ENCODE measurements at places on chromosomes 1 and 21. TPM values are rescaled to one million over a fixed set of nuclear protein-coding genes. Genes with fewer than 3 reads are reported as not detected.

DNA sequence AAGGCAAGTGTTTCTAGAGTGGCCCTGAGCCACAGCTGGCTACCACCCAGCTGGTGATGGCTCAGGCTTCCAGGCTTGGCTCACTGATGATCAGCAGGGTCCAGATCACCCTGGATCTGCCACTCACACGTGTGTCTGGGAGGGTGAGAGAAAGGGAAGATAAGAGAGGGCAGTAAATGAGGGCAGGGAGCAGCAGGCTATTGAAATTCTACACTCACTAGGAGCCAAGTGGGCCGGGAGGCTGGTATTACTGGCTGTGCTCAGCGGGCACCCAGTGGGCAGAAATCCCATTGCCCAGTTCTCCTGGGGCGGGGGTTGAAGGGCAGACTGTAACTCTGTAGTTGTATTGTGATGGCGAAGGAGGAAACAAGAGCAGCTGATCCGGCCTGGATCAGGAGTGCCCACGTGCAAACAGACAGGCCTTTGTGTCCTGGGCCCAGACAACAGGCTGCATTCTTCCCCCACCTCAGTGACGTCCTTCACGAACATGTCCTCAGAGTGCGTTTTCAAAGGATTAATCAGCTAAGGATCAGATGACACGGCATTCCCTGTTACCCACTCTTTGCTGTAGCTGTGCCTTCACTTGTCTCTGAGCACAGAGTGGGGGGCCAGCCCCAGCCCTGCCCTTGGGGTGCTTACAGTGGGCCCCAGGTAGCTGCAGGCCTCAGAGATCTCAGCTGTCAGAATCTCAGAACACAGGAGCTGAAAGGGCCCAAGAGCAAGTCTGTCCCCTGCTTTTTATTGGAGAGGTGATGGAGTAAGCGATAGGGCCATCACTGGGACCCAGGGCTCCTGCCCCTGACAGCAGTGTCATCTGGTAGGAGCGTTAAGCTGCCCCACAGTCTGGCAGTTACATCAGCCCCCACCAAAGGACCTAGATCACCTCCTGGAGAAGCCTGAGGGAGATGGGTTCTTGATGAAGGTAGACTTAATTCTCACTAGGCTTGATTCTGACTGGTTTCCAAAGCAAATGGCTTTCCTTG, 60.5 kb downstream of the ATP1A1 start:
- H3K4me3 ChIP-seq, result no peak overlapping the region
- H3K4me1 ChIP-seq, result peaks cover 7% of the 10 kb centered on the region
- no peak for DNase-seq
- H3K36me3 ChIP-seq, result no peaks in the 10 kb centered on the region

DNA sequence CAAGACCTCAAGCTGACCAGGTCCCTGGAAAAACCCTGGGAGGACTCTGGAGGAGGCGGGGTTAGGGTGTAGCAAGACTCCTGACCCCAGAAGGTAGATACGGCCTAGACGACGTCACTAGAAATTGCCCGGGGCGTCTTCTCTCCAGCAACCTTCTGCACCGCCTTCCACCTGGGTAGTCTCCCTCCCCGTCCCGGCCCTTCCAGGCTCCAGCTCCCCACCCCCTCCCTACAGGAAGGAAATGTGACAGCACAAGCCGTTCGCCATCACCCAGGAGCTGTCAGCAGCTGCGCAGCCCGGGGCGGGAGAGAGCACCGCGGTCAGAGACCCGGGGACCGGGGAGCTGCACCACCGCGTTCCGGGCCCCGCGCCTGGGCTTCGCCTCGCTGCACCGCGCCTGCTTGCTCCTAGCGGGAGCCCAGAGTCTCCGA, 20.0 kb downstream of the SERTAD4 start:
- H3K4me3 ChIP-seq, result no peak overlapping the region
- DNase-seq, result no peak
- no peaks in the 10 kb centered on the region for H3K27me3 ChIP-seq
- H3K27ac ChIP-seq, result no peak overlapping the region
- H3K4me1 ChIP-seq, result no peaks in the 10 kb centered on the region

DNA sequence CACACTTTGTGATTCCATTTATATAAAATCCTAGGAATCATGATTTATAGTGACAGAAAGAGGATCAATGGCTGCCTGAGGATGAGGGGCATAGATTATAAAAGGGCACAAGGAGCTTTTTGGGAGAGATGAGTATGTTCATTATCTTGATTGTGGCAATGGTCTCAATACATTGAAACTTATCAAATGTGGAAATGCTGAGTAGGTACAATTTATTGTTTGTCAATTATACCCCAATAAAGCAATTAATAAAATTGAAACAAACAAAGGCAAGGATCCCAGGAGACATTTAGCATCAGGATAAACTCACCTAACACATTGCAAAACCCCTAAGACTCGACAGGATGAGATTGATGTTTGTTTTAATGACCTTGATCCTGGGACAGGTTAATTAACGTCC, 153.1 kb upstream of the KLHDC7A start:
- H3K27me3 ChIP-seq, result no peaks in the 10 kb centered on the region
- no peaks in the 10 kb centered on the region for H3K36me3 ChIP-seq
- DNase-seq, result no peak

GRCh38 chr1:45275054-45275453, 51.6 kb upstream of the HPDL start:
- no peak overlapping the region for H3K27ac ChIP-seq
- no peak for DNase-seq
- no peaks in the 10 kb centered on the region for H3K27me3 ChIP-seq
- H3K36me3 ChIP-seq, result no peaks in the 10 kb centered on the region
- H3K4me1 ChIP-seq, result no peaks in the 10 kb centered on the region
- H3K4me3 ChIP-seq, result no peak overlapping the region

- H3K4me1 ChIP-seq, result no peaks in the 10 kb centered on the region
- H3K27me3 ChIP-seq, result no peaks in the 10 kb centered on the region
- no peaks in the 10 kb centered on the region for H3K36me3 ChIP-seq
- no peak overlapping the region for H3K4me3 ChIP-seq
- H3K27ac ChIP-seq, result no peak overlapping the region
Observed at GRCh38 chr1:205950826-205951549, 7.7 kb upstream of the SLC26A9 start.

- no peak overlapping the region for H3K4me3 ChIP-seq
- no peaks in the 10 kb centered on the region for H3K36me3 ChIP-seq
- no peaks in the 10 kb centered on the region for H3K27me3 ChIP-seq
- no peak overlapping the region for H3K27ac ChIP-seq
Observed at GRCh38 chr1:185213091-185213490, 56.1 kb downstream of the SWT1 start.

Gene SIK1
- 6.3 TPM for polyA plus RNA-seq

Gene FH
- 25.5 TPM for polyA plus RNA-seq

Measured in ovary (tissue), 10 donors.